Pons (tissue), 1 donor: ENCODE measurements at places on chromosomes 16 and 17.

DNA sequence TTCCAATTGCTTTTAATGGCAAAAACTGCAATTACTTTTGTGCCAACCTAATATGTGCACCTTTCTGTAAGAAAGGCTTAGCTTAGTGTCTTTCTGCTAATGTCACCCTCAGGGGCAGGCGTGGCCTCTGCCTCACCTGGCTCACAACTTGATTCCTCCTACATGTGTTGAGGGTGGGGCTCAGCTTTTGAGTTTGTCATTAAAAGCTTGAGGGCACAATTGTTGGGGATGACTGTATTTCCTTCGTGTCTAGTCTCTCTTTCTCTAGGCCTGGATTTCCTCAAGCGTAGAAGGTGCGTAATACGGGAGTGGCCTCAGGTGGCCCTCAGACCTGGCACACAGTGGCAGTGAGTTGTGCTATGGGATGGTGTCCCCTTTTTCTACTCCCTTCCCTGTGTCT is 94.4 kb downstream of the CLEC16A start:
- no peak for DNase-seq

DNA sequence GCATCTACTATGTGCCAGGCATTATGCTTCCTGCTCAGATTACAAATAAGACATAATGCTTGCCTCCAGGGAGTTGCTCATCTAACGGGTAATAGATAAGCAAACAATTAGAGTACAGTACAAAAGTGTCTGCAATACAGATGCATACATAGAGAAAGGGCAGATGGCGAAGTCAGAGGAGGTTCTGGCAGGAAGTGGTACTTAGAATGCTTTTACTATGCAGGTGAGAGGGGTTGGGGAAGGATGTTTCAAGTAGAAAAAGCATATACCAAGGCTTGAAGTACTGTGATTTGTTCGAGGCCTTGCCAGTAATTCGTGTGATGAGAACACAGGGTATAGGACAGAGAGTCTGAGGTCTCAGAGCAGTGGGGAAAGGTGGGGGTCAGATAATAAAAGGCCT is 349.8 kb downstream of the UTP18 start:
- no peak for DNase-seq

GRCh38 chr16:81526935-81527334 is 82.3 kb downstream of the CMIP start:
- DNase-seq, result no peak

DNA sequence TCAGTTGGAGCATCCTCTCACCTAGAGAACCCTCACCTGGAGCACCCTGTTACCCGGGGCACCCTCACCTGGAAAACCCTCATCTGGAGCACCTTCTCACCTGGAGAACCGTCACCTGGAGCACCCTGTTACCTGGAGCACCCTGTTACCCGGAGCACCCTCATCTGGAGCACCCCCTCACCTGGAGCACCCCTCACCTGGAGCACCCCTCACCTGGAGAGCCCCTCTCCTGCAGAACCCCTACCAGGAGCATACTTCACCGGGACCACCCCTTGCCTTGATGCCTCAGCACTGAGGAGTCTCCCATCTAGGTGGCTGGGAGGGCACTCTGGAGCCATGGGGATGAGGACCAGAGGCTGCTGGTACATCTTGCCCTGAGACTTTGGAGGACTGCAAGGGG is 3.4 kb upstream of the FBXL16 start:
- no peak for DNase-seq

GRCh38 chr16:57730771-57731730 is 4.5 kb upstream of the KATNB1 start:
- no peak for DNase-seq

GRCh38 chr16:85526185-85526974 is 86.7 kb upstream of the GSE1 start:
- DNase-seq, result no peak

- no peak for DNase-seq
Measured at GRCh38 chr17:33207231-33207630, 85.9 kb downstream of the ASIC2 start.

GRCh38 chr17:44707755-44708400 is 587 bp upstream of the DBF4B start:
- DNase-seq, result no peak

DNA sequence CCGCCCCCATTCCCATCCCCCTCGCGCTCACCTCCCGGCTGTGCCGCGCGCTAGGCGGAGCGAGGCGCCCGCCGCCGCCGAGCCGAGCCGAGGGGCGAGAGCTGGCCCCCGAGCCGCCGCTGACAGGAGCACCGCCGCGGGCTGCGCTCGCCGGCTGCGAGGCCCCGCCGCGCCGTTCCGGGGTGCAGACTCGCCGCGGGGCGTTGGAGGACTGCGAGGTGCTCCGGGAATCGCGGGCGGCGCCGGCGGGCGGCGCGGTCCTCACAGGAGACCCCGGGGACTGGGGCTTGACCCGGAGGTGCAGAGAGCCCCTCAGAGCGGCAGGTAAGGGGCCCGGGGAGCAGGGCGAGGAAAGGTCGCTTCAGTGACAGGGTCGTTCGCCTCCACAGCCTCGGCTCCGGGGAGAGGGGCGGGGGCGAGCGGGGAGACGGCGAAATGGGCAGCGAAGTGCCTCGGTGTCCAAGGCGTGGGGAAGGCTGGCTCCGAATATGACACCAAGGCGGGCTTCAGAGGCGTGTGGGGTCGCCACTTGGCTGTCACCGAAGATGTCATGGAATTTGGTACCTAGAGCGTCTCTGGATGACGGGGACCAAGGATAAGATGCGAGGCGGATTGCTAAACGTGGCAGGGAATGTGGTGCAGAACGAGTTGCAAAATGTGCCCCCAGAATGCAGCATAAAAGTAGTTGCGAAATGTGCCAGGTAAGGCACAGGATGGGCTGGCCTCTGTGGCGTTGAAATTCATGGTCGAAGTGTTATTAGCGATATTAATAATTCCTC is 580 bp downstream of the TANC2 start:
- no peak for DNase-seq

DNA sequence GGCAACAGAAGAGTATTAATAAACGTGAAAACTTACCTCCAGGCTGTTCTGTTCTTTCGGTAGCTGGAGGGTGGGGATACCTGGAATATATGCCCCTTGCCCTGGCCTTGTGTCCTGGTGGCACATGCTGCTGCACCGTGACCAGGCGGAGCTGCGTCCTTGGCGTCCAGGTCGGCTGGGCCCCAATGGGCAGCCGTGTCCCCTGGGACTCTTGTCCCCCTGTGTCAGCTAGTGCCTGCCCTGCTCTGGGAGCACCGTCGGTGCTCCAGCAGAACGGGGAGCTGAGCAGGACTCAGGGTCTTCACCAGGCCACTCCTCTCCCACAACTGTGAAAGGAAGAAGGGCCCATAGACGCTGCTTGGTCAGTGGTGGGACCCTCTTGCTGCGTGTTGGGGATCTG is 7.9 kb downstream of the ZNF213 start:
- DNase-seq, result no peak

DNA sequence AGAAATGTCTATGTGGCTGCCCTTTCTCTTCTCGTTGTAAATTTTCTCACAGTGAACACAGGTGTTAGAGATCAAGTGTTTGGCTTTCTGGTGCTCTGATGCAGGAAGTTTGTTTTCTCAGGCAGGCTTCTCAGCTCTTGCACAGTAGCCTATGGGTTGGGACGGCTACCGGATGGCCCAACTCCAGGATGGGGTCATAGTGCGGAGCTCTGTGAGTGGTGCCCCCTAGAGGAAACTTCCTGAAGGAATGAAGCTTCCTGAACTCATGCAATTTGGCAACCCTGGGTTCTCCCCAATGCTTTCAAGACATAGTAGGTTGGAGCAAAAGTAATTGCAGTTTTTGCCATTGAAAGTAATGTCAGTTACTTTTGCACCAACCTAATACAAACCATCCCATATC is 407.5 kb upstream of the HSBP1 start:
- DNase-seq, result no peak

DNA sequence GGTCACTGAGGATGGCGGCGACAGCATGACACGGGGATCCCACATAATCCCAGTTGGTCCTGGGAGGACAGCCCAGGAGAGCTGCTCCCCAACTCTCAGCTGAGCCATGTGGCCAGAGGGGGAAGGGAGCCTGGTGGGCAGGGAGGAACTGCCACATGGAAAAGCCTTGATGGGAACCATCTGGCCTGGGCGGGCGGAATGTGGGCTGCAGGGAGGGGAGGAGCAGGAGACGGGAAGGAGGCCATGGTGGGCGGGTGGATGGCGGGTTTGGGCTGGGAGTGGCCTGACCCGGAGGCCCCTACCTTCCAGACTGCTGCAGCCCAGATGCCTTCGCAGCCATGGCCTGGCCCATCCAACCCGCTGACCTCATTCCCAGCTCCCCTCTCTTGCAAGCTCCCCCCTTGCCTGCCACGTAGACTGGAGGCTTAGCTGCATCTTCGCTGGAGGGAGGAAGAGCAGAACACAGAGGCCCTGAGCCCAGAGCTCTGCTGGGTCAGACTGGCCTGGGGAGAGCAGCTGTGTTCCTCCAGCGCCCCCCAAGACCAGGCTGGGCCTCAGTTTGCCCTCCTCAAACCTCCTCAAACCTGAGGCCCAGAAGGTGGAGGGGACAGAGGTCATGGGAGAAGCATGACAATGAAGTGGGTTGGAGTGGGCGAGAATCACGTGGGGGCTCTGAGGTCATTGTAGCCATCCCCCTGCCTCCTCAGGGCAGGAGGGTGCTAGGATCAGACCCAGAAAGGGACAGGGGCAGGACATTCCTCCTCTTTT is 8.2 kb upstream of the COL1A1 start:
- no peak for DNase-seq

DNA sequence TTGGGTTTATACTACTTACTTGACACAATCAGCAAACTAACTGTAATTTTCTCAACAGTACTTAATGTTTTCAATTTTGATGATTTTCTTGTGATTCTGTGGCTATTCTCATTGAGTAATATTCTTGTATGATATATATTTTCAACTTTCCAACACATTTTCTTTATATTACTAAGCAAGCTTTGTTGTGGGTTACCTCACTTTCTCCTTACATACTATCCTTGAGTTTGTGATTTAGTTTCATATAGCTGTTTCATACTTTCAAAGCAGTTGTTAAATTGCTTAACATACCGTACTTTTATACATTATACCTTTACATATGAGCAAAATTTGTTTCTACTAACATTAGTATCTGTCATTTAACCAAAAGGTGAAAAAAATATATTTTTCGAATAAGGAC is 197.1 kb downstream of the BCAS3 start:
- DNase-seq, result no peak

DNA sequence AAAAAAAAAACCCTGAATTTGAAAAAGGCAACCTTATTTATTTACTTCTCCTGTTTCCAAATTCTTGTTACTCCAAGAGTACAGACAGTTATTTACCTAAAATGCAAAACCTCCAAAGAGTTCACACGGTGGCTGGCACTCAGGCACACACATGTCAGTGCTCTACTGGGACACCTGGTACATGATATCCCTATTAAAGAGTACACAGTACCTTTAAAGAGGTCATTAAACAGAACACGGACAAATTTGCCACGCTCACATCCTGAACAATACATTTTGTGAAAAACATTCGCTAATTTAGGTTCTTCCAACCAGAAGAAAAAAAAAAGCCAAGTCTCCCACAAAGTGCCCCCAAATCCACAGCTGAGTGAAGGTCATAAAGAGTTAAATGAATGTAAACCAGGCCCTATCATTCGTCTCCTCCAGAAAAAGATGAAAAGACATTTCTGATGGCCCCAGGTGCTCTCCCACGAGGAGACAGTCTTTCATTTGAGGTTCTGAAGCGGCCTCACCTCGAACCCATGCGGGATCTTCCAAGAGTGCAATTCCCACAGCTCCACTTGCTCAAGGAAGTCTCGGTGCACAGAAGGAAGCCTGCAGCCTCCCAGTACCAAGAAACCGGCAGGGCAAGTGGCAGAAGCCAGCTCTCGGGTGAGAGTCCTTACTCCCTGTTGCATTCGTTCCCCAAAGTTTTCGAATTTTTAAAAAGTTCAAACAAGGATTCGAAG is 993 bp downstream of the ERN1 start:
- DNase-seq, result no peak

DNA sequence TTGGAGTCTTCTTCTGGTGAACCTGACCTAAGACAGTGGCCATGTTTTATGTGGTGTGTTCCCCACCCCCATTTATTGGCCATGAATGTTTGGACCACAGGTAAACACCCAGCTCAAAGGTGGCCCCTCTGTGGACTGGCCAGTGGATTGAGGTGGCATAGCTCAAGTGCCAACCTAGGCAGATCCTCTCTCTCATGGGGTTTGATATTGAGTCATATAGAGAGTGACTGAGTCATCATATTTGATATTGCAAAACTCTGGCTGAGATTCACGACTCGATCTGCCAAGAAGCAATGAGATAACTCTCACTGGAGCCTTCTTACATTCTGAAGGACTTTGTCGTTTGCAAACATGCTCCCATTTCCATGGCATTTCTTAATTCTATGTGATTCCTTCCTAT is 10.5 kb upstream of the TEKT3 start:
- DNase-seq, result no peak

GRCh38 chr17:50096092-50096491 is 941 bp downstream of the PDK2 start:
- DNase-seq, result peak; percentile 20

DNA sequence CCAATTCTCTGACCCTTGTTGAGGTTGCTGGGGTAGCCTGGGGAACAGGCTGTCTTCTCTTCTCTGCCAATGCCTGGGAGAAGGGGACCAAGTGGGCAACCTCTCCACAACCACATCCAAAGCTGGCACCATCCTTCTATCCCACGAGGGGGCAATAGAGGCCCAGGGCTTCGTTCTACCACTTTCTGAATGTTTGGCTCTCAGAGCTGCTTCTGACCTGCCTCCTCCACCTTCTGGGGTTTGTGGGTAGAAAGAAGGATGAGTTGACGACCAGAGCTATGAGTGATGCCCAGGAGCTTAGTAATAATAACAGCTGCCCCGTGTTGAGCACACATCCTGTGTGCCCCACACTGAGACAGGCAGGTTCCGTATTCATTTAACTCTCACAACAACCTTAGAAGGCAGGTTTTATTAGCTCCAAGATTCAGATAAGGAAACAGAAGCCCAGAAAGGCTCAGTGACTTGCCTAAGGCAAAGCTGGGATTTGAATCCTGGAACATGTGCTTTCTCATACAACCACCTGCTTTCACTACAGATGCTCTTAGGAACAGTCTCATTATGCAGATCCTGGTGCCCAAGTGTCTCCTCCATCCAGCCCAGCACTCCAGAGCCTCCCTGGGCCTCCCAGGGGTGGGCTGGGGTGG is 11.1 kb downstream of the TSPOAP1 start:
- no peak for DNase-seq

DNA sequence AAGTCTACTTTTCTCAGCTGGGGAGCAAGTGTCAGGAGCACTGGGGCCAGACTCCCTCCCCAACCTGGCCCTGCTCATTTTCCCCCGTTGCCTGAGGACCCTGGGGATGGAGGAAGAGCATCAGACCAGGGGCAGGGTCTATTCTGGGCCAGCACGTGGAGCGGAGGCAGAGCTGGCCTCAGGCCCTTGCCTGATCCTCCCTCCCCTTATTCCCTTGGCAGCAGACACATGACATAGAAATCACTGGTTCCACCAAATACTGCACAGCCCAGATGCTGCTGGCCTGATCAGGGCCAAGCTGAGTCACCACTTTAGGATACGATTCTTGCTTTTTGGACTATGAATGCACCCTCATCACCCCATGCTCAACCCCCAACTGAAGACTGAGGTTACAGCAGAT is 15.8 kb upstream of the AGRP start:
- DNase-seq, result no peak
